Kidney glomerular epithelial cell (primary cell): ENCODE measurements at places on chromosomes 1 and 21.

- DNase-seq = no peak
Observed at GRCh38 chr1:185404291-185404690, 87.2 kb upstream of the IVNS1ABP start.

- DNase-seq = no peak
Observed at GRCh38 chr1:12458571-12458970, 159.4 kb downstream of the DHRS3 start.

GRCh38 chr1:186297439-186298045 is 77.5 kb downstream of the TPR start:
- DNase-seq = no peak

- DNase-seq = peak; percentile 19
Observed at GRCh38 chr1:232226197-232226712, 403.7 kb downstream of the SIPA1L2 start.

DNA sequence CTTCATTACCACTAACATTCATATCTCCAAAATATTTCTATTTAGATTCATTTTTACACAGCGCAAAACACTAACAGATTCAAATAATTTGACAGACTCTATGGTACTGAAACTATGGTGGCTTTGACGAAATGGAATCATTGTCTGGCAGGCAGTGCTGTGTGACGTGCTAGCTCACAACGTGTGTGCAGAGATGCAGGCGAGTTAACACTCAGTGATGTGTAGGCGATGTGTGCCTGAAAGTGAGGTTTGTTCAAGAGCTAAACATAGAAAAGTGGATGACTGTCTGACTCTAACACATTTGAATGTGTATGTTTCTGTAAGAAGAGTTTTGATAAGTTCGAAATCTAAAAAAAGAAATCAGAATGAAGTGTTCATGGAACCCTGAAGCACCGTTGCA is 97.7 kb downstream of the RYR2 start:
- no peak for DNase-seq

DNA sequence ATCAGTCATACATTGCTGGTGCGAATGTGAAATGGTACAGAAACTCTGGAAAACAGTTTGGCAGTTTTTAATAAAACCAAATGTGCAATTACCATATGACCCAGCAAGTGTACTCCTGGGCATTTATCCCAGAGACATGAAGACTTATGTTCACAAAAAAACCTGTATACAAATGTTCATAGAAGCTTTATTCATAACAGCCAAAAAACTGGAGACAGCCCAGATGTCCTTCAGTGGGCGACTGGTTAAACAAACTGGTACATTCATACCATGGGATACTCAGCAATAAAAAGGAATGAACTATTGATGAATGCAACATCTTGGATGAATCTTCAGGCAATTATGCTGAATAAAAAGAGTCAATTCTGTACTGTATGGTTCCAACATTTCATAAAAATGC is 97.8 kb downstream of the DTL start:
- DNase-seq = no peak

GRCh38 chr1:12336413-12336812 is 106.6 kb downstream of the VPS13D start:
- DNase-seq = no peak

GRCh38 chr1:58718435-58718834 is 18.6 kb upstream of the MYSM1 start:
- no peak for DNase-seq

GRCh38 chr1:203338335-203339036 is 12.4 kb downstream of the FMOD start:
- peak; percentile 48 for DNase-seq

DNA sequence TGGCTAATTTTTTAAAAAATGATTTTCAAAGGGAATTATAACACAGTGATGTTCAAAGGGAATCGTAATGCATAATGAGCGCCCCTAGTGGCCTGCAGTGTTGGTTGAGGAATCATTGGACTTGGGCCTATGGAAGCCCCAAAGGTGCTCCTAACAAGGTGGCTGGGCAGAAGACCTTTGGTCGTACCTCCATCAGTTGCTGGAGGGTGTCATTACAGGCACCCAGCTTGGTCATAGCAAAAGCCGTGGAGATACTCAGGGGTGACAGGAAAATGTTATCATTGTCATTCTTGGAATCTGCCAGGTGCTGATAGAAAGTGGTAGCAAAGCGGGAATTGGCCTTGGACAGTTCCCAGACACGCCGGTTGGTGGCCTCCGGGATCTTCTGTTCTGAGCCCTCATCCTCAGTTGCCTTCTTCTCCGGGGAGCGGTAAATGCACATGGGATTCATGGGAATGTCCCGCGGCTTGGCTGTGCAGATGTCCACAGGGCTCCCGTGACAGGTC is 2.7 kb downstream of the SERPINC1 start:
- DNase-seq = no peak

GRCh38 chr1:245875581-245876261 is 631.4 kb downstream of the SMYD3 start:
- DNase-seq = no peak

DNA sequence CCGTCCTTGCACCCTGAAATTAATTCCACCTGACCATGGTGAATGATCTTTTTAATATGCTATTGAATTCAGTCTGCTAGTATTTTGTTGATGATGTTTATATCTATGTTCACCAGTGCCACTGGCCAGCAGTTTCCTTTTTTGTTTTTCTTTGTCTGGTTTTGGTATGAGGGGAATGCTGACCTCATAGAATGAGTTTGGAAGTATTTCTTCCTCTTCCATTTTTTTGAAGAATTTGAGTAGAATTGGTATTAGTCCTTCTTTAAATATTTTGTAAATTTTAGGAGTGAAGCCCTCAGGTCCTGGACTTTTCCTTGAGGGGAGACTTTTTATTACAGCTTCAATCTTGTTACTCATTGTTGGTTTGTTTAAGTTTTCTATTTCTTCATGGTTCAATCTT is 231.6 kb downstream of the MRPL39 start:
- DNase-seq = no peak

GRCh38 chr1:11466416-11466815 is 12.5 kb upstream of the DISP3 start:
- no peak for DNase-seq

- no peak for DNase-seq
Observed at GRCh38 chr1:22556391-22557104, 6.7 kb upstream of the EPHA8 start.

- DNase-seq = no peak
Observed at GRCh38 chr1:247113733-247114271, 9.6 kb upstream of the ZNF669 start.

DNA sequence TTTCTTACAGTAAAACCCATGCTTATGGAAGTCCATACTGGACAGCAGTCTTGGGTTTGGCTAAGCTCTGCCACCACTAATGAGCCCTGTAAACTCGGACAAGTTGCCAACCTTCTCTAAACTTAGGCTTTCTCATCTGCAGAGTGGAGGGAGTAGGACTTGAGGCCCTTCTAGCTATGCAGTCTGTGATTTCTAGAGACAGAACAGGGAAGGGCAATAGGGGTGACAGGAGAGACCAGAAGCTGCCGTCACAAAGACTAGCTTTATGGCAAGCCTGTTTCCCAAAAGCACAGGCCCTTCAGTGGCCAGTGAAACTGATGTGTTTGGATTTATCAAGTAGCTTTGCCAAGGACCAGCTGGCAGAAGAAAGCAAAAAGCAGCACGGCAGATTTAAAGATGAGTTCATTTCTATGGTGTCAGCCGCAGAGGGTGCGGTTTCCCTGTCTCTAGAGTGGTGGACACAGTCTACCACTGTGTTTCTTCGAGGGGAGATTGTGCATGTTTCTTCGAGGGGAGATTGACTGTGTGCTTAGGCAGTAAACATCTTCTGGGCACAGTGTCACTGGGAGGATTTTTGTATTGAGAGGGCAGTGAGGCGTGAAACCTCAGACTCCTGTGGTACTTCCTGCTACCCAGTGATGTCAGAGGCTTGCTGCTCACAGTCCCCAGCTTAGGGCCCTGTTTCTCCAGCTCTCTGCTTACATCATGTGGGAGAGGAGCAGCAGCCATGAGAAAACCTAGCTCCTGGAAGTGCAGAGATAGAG is 119.0 kb downstream of the ROR1 start:
- peak; percentile 88 for DNase-seq

DNA sequence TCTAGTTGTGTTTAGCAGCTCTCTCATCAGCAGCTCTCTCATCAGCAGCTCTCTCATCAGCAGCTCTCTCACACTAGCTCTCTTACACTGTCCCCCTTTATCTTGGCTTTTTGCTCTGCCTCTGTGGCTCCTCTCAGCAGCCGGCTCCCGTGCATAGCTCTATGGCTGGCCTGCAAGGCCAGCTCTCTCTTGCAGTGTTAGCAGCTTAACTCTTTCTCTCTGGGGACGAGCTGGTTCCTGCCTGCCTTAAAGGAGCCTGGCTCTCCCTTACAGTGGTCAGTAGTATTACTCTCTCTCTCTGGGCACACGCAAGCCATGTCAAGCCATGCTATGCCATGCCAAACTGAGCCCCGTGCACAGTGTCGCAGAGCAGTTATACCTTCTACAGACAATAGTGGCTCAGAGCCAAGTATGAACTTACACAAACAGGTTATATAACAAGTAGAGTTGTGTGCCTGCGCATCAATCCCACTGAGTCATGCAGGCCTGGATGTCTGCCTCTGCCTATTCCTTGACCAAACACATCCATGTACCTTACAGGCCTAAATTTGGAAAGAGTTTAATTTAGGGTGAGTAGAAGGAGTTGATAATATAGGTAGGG is 295.9 kb downstream of the TPR start:
- no peak for DNase-seq

GRCh38 chr1:227342075-227342829 is 24.0 kb upstream of the CDC42BPA start:
- no peak for DNase-seq

- DNase-seq = no peak
Observed at GRCh38 chr21:30126576-30126975, 40.0 kb downstream of the CLDN17 start.

DNA sequence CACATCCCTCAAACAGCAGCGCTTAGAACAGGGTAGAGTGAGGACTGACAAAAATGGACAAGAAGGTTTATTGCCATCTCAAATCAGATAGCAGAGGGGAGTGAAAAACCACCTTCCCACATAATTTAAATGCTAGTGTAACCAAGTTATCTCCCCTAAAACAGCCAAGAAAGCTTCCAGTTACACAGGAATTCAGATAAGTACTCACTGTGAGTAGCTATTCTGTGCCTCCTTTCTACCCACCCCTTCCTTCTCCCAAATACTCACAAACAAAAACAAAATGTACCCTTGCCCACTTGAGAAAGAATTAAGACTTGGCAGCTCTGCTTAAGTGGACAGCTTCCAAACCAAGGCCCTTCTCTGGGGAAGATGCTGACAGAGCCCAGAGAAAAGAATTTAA is 9.1 kb downstream of the OTUD7B start:
- no peak for DNase-seq

DNA sequence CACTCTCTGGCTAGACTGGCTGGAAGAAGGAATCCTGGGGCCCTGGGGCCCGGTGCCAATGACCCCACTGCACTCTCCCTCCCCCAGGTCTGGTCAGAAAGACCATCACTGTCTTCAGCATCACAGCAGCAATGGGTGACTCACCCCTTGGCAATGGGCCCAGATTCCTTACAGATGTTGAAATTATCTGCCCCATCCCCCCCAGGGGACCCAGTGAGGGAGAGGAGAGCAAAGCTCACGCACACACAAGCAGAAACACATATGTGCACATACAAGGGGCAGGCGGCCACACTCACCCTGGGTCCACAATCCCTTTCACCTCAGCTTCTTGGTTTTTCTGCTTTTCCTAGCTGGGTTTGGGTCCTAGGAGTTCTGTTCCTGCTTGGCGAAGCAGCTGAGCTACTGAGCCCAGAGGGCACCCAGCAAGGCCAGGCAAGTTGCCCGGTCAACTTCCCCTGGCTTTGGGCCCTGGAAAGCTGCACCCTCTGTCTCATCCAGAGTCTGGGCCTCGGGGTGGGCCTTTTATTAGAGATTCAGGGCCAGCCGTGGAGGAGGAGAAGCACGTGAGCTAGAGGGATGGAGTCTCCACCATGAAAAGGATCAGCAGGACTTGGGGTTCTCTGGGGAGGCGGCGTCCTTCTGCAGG is 2.6 kb downstream of the COL16A1 start:
- DNase-seq = peak; percentile 91

DNA sequence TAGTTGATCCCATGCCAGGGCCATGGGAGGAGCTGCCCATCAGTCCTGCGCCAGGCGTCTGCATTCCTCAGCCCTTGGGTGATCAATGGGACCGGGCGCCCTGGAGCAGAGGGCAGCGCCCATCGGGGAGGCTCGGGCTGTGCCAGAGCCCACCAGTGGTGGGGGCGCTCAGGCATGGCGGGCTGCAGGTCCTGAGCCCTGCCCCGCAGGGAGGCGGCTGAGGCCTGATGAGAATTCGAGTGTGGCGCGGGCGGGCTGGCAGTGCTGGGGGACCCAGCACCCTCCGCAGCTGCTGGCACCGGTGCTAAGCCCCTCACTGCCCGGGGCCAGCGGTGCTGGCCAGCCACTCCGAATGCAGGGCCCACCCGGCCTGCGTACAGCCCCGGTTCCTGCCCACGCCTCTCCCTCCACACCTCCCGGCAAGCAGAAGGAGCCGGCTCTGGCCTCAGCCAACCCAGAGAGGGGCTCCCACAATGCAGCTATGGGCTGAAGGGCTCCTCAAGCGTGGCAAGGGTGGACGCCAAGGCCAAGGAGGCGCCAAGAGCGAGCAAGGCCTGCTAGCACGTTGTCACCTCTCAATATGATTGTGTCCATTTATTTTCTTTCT is 238.1 kb upstream of the OLFM3 start:
- no peak for DNase-seq

DNA sequence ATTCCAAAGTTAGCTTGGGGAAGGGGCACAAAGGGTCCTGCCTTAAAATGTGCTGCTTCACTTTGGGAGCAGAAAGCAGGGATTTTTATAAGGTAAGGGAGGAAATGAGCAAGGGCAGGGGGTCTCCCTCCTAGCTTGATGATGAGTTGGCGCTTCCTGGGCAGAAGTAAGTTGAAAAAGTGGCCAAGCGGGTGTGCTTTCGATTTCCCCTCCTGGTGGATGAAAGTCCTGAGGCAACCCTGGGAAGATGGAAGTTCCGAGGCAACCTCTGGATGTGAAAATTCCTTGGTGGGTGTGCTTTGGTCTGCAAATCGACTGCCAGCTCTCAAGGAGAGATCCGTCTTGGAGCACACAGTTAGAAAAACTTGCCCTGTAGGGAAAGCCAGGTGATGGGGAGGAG is 41.7 kb upstream of the CD2 start:
- no peak for DNase-seq

DNA sequence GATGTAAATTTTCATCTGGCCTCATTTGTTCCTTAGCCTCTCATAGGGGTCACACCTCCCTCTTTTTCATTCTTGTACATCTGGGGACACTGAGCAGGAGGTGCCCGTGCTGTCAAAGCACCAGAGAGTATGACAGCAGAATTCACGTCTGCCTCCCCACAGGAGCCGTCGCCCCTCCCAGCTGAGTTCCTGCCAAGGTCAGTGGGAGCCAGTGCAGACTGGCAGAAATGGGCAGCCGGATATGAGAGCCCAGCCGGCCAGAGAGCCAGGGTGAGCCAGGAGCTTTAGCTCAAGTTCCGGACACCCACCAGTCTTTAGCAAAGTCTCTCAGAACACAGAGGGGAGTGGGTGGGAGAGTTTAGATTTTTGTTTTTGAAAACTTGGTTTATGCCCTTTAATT is 21.9 kb downstream of the GPR137B start:
- DNase-seq = no peak

GRCh38 chr1:85174503-85174902 is 26.3 kb downstream of the SYDE2 start:
- no peak for DNase-seq

- DNase-seq = no peak
Observed at GRCh38 chr21:39703578-39703977, 41.4 kb upstream of the IGSF5 start.

GRCh38 chr1:44090429-44091252 is 28.0 kb upstream of the KLF17 start:
- no peak for DNase-seq

GRCh38 chr1:4175566-4176405 is 275.7 kb upstream of the C1orf174 start:
- DNase-seq = no peak

GRCh38 chr1:176567190-176567794 is 104.3 kb downstream of the PAPPA2 start:
- DNase-seq = no peak
